T-helper 17 cell (primary cell): ENCODE measurements at places on chromosomes 6 and 20.

- no peak for DNase-seq
Observed at GRCh38 chr6:14002176-14002947, 77.6 kb downstream of the RNF182 start.

- DNase-seq = no peak
Observed at GRCh38 chr6:47371870-47372255, 62.2 kb upstream of the TNFRSF21 start.

GRCh38 chr6:165077876-165078275 is 231.5 kb downstream of the C6orf118 start:
- DNase-seq = no peak

- no peak for DNase-seq
Observed at GRCh38 chr20:63501818-63502670, 3.2 kb upstream of the EEF1A2 start.

DNA sequence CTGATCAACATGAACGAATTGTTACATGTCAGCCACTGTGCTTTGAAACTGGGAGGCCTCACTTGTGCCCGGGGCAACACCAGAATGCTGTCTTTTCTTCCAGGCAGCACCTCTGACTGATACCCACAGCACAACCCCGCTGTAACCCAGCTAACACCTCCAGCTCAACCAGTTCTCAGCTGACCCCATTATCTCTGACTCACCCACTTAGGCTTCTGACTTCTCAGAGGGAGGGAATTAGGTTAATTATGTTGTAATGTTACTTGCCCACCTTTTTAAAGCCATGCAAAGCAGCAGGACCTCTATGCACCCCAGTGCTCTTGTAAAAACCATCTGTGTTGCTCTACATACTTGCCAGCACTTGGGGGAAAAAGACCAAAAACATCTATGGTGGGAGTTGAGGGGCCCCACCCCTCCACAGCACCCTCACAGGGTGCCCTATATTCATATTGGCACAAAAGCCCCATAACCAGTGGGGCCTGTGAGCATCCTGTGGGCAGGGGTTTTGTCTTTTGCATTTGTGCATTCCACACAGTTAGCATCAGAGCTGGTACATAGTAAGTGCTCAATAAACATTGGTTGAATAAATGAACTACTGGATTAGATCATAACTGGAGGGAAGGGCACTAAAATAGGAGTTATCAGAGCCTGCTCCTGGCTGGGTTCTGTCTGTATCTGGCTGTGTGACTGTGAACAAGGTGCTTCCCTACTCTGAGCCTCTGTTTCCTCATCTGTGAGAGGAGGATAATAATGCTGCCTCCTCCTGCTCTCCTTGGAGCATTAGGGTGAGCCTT is 22.3 kb downstream of the BNIP5 start:
- DNase-seq = no peak

DNA sequence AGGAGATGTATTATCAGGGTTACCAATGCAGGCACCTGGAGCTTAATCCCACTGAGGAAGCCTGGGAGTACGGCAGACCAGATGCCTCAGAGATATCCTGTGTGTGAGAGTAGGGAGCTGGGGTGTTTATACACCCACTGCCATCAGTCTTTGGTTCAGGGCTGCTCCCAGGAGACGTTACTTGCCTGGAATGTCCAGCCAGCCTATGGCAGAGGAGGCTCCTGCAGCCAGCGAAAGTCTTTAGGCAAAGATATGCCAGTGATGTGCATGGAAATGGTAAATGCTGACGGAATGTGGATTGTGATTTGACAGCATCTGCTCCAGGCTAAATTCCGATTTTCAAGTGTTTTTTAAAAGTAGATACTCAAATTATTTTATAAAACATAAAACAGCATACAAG is 282.0 kb downstream of the BTBD3 start:
- no peak for DNase-seq

DNA sequence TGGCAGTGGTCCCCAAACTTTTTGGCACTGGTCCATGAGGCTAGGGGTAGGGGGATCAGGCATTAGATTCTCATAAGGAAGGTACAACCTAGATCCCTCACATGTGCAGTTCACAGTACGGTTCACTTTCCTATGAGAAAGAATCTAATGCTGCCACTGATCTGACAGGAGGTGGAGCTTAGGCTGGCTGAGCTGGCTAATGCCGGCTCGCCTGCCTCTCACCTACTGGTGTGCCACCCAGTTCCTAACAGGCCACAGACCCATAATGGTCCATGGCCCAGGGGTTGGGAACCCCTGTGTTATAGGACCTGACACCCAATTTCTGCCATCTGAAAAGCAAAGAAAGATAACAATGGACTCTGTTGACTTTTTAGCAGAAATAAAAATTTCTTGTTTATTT is 199.6 kb downstream of the GMPR start:
- no peak for DNase-seq

GRCh38 chr6:165571721-165572132 is 91.3 kb downstream of the PDE10A start:
- no peak for DNase-seq

- no peak for DNase-seq
Observed at GRCh38 chr20:3995067-3995748, 20.1 kb downstream of the RNF24 start.

DNA sequence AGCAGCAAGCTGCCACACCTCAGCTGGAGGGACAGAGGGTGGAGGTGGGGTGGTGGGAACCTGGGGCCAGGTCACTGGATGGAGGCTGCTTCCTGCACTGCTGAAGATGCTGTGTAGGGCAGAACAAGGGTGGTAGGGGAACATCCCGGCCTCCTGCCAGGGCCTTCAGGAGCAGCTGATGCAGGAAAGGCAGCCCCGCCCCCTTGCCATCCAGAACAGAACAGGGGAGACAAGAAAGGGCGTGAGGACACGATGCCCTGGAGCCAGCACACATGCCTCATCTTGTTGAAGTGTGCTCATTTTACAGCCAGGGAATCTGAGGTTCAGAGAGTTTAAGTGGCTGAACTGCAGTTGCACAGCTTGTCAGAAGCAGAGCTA is 43.1 kb upstream of the PHACTR3 start:
- no peak for DNase-seq

- no peak for DNase-seq
Observed at GRCh38 chr20:37342231-37343177, 3.4 kb upstream of the SRC start.

- DNase-seq = no peak
Observed at GRCh38 chr6:125550892-125551291, 198.5 kb upstream of the HEY2 start.

DNA sequence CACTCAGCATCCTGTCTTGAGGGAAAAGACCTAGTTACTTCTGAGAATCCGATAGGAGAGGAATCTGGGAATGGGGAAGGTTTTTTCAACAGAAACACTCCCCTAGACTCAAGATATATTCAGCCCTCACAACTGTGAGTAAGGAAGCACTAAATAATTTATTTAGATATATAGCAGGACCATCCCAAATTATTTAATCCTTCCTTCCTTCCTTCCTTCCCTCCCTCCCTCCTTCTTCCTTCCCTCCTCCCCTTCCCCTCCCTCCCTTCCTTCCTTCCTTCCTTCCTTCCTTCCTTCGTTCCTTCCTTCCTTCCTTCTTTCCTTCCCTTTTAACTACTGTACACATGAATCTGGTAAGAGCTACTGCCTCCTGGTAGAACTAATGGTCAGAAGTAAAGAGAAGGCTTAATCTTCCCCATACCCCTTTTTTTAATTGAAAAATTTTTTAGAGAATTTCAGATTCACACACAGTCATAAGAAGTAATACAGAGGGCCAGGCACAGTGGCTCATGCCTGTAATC is 10.1 kb downstream of the SLC24A3 start:
- no peak for DNase-seq

- no peak for DNase-seq
Observed at GRCh38 chr6:22025468-22026163, 271.2 kb downstream of the PRL start.

DNA sequence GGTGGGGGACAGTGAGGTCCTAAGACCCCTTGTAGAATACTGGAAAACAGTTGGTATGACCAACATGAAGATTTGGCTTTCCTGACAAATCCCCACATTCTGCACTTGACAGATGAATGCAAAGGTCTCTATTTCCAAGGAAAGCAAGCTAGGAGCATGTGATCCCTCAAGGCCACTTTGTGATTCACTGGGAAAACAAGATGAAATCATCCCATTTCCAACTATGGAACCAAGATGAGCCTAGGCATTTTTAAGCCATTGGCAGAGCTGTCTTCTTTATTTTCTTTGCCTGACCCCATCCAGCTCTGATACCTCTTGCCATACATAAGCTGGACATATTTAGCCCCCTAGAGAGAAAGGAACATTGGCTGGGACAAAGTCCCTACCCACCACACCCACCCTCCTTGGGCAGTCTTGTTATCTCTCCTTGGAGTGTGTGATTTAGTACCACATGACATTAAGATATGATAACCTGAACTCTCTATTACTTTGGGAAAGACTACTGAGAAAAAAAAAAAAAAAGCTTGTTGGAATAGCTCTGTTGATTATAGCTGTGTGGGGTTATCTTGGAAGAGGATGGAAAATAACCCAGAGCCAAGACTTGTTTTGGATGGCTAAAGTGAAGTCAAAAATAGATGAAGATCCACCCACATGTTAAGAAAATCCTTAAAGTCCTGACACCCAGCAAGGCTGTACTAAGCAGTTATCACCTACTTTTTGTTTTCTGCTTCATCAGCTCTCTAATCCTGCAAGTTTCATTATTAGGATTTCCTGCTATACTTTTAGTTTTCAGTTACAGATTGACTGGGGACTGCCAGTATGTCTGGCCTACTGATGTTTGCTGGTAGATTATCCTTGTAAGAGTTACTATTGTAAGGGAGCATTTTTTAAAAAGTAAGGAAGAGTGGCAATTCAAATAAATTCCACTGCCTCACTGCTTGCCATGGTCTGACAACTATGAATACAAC is 90.1 kb upstream of the PREP start:
- DNase-seq = no peak

DNA sequence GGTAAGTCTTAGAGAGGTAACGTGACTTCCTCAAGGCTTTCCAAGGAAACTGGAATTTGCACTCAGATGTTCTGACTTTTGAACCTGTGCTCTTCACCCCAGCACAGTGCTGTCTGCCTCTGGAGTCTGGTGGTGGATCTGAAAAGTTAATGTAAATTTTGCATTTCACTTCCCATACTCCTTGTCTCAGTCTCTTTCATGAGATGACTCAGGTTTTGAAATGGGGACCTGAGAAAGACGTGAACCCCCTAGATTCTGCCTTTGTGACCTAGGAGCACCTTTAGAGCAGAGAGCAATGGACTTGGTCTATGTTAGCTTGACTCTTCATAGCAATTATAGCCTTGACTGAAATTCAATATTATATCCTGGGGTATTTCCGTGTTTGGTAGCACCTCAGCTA is 223.0 kb downstream of the QKI start:
- no peak for DNase-seq

GRCh38 chr6:108594640-108595039 is 33.9 kb downstream of the FOXO3 start:
- DNase-seq = no peak

GRCh38 chr6:157758516-157759023 is 64.5 kb upstream of the SNX9 start:
- DNase-seq = no peak

- DNase-seq = no peak
Observed at GRCh38 chr6:75090576-75090975, 115.3 kb downstream of the COL12A1 start.

- no peak for DNase-seq
Observed at GRCh38 chr20:44069203-44070011, 117.6 kb downstream of the JPH2 start.

DNA sequence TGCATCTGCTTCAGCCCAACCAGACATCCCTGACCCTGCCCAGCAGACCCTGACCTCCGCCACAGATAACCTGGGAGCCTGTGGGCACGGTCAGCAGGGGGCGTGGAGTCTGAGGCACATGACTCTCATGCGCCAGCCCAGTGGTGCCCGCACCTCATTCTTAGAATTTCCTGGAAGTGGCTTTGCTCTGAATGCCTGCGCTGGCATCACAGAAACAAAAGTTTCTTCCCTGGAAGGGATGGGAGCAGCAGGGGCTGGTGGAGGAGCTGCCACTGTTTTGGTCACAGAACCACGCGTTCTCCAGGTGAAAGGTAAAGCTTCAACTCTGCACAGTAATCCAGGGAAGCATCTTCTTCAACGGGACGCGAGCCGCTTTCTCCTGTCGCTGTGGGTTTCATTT is 67.9 kb upstream of the DUSP22 start:
- DNase-seq = no peak

GRCh38 chr20:13173201-13173600 is 47.9 kb upstream of the ISM1 start:
- no peak for DNase-seq

DNA sequence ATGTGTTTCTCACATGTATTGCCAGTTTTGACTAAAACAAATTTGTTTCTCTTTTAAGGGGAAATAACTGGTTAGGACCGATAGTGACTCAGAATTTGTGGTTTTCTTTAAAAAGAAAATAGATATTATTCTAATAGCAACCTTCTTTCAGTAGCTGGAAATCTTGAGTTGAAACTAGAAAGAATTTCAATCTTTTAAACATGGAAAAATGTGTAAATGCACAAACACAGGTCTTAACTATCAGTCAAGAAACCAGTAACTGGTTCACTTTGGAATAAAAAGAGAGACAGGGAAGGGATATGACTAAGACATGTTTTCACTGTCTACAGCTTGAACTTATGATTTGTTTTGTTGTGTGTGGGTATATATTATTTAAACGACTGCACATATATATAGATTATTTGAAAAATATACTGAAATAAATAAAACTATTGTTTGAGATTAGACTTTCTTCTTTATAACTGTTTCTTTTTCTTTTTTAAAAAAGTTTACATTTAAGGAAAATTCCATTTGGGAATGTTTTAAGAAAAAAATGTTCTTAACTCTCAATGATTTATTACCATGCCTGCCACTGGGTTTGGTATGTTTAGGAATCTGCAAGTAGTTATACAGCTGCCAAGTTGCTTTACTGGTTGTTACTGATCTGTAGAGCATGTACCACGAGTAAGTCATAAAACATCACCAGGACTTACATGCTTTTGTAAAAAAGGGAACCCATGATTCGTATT is 753.3 kb upstream of the MARCKS start:
- no peak for DNase-seq

GRCh38 chr6:20669571-20670314 is 135.5 kb downstream of the CDKAL1 start:
- no peak for DNase-seq

DNA sequence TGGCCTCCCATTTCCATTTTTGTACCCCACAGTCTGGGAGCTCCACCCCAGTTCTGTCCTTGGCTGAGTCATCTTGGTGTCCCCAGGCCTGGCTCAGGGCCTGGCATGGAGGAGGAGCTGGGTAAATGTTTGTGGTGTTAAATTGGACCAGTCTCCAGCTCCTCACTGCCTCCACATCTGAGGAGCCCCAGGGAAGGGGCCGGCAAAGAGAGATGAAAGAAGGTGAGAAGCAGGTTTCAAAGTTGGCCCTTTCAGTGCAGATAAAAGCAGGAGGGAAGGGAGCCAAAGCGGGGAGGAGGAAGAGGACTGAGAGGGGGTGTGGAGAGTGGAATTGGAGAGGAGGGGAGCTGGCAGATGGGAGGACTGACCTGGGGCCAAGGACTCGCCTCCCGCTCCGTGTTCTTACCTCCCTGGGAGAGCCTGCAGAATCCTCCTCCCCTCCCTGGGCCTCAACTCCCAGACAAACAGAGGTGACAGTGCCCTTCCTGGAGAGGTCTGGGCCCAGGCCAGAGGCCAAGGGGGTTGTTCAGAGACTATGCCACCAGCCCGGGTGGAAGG is 89.0 kb downstream of the CD40 start:
- no peak for DNase-seq

- peak; percentile 53 for DNase-seq
Observed at GRCh38 chr6:31128093-31128676, 7.9 kb upstream of the CDSN start.

- DNase-seq = no peak
Observed at GRCh38 chr6:126176282-126176681, 163.6 kb upstream of the CENPW start.
